ENCODE measurements at places on chromosomes 5 and 9. TPM values are rescaled to one million over a fixed set of nuclear protein-coding genes. Genes with fewer than 3 reads are reported as not detected.

The C5orf24 gene
- 63.4 TPM for total RNA-seq

The IFNA21 gene
- not detected for total RNA-seq

The KIF24 gene
- total RNA-seq, result 4.1 TPM

The PCDHA9 gene
- total RNA-seq, result 0.59 TPM

The CDH10 gene
- total RNA-seq, result not detected

The MOB3B gene
- 10.8 TPM for total RNA-seq

The GABRA6 gene
- not detected for total RNA-seq

The PCSK1 gene
- not detected for total RNA-seq

- H3K4me1 ChIP-seq, result no peaks in the 10 kb centered on the region
- H3K27ac ChIP-seq, result no peak overlapping the region
- no peak overlapping the region for H3K4me3 ChIP-seq
- no peaks in the 10 kb centered on the region for H3K36me3 ChIP-seq
- DNase-seq, result no peak
These were observed 121.0 kb downstream of the NREP start for GRCh38 chr5:111635916-111636570.

GRCh38 chr9:35700031-35700430 lies 10.3 kb upstream of the TPM2 start:
- no peaks in the 10 kb centered on the region for H3K4me1 ChIP-seq
- H3K27ac ChIP-seq, result no peak overlapping the region
- peaks cover 12% of the 10 kb centered on the region for H3K36me3 ChIP-seq
- DNase-seq, result no peak
- no peaks in the 10 kb centered on the region for H3K27me3 ChIP-seq

GRCh38 chr9:15299374-15299939 lies 7.6 kb downstream of the TTC39B start:
- no peak overlapping the region for H3K27ac ChIP-seq
- H3K4me1 ChIP-seq, result no peaks in the 10 kb centered on the region
- H3K4me3 ChIP-seq, result no peak overlapping the region
- DNase-seq, result no peak

DNA sequence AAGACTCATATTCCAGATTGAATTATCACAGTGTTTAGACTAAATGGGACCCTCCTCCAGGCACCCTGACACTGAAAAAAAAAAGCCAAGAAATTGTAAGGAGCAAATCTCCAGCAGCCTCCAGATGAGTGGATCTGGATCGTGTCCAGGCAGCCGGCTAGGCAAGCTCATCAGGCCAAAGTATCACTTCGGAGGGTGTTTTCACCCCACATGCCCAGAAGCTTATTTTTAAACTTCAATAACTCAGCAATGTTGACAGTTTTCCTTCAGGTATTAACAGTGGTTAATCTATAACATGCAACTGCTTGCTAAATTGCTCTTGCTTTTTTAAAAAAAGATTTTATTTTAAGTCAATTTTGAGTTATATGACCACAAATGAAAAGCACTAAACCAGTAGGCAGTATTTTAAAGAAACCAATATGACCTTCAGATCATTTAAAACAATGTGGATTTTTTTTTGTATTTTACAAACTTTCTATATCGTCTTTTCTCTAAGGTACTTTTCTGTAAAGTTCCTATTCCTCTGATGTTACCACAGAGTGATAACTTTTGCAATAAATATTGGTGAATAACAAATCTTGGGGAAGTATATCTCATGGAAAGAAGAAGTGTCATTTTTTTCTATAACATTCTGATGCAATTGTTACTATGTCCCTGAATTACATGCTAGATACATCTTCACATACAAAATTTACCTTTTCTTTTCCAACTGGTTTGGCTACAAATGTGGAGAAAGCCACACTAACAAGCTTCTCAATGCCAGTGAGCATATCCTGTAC lies 30.7 kb downstream of the ACOT12 start:
- H3K27ac ChIP-seq, result no peak overlapping the region
- DNase-seq, result no peak
- no peak overlapping the region for H3K4me3 ChIP-seq
- no peaks in the 10 kb centered on the region for H3K27me3 ChIP-seq

GRCh38 chr9:129309906-129310305 lies 131.8 kb upstream of the IER5L start:
- DNase-seq, result no peak
- no peaks in the 10 kb centered on the region for H3K4me1 ChIP-seq
- H3K36me3 ChIP-seq, result no peaks in the 10 kb centered on the region
- H3K4me3 ChIP-seq, result no peak overlapping the region
- H3K27me3 ChIP-seq, result no peaks in the 10 kb centered on the region

DNA sequence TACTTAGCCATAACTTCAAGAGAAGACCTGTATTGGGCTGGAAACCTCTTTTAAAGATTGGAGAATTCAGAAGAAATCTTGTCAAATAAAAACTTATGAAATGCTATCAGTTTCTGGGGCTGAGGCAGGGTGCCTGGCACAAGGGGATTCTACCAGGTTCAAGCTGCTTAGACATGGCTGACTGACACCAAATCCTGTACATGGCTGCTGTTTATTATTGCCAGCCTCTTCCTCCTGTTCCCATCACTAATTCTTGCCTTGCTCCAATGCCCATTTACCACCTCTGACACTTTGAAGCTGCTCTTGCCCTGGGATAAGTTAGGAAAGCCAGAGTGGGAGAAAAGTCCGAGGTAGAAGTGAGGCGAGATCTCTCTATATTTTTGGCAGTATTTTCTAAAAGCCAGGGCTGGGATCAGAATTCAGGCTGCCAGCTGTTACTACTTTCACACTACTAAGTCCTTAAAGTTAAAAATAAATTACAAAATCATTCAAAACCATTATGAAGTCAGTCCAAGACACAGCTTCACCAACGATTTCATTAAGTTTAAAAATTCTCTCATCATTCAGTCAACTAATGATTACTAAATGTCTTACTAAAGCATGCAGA lies 66.3 kb upstream of the TNFAIP8 start:
- H3K36me3 ChIP-seq, result peaks cover 5% of the 10 kb centered on the region
- H3K27me3 ChIP-seq, result no peaks in the 10 kb centered on the region
- no peak overlapping the region for H3K4me3 ChIP-seq
- peaks cover 74% of the 10 kb centered on the region for H3K4me1 ChIP-seq

DNA sequence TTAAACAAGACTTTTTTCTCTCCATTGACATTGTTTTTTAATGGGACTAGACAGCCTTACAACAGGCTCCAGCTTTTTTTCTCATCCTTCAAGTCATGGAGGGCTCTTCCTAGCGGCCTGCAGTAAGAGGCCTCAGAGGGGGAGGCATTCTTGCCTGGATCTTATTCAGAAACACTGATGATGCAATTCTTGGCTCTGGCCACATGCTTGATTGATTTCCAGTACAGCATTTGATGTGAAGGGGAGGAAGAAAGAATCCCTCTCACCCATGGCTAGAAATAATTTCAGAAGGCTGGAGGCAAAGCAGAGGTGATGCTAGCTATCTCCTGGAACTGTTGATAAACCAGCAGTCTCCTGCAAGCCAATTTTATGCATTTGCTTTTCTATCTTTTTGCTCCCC lies 324.8 kb downstream of the PRELID2 start:
- peaks cover 7% of the 10 kb centered on the region for H3K36me3 ChIP-seq
- H3K27me3 ChIP-seq, result no peaks in the 10 kb centered on the region
- peaks cover 26% of the 10 kb centered on the region for H3K4me1 ChIP-seq
- DNase-seq, result peak; percentile 48
- no peak overlapping the region for H3K4me3 ChIP-seq

GRCh38 chr9:93210324-93210973 lies 26.5 kb downstream of the WNK2 start:
- peaks cover 10% of the 10 kb centered on the region for H3K36me3 ChIP-seq
- no peak overlapping the region for H3K27ac ChIP-seq
- H3K27me3 ChIP-seq, result no peaks in the 10 kb centered on the region
- peaks cover 14% of the 10 kb centered on the region for H3K4me1 ChIP-seq
- no peak overlapping the region for H3K4me3 ChIP-seq
- no peak for DNase-seq

DNA sequence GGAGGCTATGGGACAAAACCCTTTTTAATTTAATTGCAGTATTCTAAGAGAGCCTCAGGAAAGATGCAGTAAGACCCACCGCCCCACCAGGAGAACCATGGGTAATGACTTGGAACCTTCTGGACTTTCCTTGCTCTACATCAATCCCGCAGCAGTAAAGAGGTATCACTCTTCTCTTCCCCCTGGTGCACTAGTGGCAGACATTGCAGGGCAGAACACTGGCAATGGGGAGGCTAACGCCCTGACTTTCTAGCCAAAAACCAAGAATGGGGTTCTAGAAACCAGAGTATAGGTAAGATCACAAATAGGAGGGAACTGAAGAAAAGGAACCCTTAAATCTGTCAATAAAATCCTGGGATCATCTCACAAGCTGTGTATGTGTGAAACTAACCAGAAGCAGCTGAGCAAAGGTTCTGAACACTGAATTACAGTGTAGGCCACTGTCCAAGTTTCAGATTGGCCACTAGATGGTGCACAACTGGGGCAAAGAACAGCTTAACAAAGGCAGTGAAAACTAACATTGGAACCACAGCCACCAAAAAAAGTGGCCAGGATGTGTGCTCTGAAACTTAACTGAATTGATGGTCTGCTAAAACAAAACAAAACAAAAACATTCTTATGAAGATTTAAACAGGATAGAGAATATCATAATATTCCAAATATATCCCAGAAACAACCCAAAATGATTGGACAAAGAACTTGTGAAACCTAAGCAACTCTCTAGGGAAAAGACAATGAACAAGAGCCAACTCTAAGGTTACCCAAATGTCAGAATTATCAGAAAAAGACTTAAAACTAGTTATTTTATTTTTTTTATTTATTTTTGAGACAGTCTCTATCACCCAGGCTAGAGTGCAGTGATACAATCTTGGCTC lies 6.6 kb upstream of the FAM151B start:
- peaks cover under 1% of the 10 kb centered on the region for H3K4me1 ChIP-seq
- no peak overlapping the region for H3K4me3 ChIP-seq
- H3K27ac ChIP-seq, result peak overlapping the region; percentile 58
- DNase-seq, result peak; percentile 62
- no peaks in the 10 kb centered on the region for H3K27me3 ChIP-seq
- peaks cover 38% of the 10 kb centered on the region for H3K36me3 ChIP-seq

GRCh38 chr9:127407492-127407843 lies 10.5 kb downstream of the SLC2A8 start:
- H3K27ac ChIP-seq, result no peak overlapping the region
- no peaks in the 10 kb centered on the region for H3K27me3 ChIP-seq
- no peak overlapping the region for H3K4me3 ChIP-seq
- DNase-seq, result no peak
- peaks cover 5% of the 10 kb centered on the region for H3K36me3 ChIP-seq

DNA sequence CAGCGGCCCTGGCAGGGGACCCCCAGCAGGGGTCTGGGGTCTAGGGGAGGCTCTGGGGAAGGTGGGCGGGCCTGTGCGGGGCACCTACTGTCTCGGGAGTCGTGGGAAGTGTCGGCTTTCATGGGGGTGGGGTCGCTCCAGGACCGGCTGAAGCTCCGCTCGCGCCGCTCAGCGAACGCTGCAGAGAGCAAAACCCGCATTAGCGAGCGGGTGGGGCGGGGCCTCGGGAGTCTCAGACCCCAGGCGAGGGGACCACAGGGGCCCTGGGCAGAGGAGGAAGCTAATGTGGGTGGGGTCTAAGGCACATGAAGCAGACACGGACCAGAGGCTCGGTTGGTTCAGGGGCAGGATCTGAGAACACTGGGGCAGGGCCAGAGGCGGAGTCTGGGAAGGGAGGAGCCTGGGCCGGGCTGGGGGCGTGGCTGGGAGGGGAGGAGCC lies 5.5 kb downstream of the NSMF start:
- H3K36me3 ChIP-seq, result peaks cover 19% of the 10 kb centered on the region
- DNase-seq, result no peak
- no peaks in the 10 kb centered on the region for H3K27me3 ChIP-seq
- H3K27ac ChIP-seq, result no peak overlapping the region

DNA sequence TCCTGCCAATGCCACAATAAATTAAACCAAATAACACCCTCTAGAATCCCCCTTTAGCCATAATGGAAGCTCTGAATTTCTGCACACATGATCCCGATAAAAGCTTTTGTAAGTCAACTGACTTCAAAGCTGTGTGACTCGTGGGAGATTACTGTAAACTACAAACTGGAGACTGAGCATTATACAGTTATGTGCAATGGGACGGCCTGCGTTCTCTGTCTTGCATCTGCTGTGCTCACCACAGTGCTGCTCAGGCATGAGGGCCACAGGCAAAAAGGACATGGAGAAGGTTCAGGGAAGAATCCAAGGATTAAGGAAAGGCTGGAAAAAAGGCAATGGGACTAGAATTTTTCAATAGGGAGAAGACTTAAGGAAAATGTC lies 184.2 kb downstream of the FANCC start:
- H3K36me3 ChIP-seq, result peaks cover 5% of the 10 kb centered on the region
- H3K27me3 ChIP-seq, result no peaks in the 10 kb centered on the region
- H3K4me3 ChIP-seq, result no peak overlapping the region
- peaks cover 19% of the 10 kb centered on the region for H3K4me1 ChIP-seq

- H3K4me1 ChIP-seq, result peaks cover 9% of the 10 kb centered on the region
- peaks cover 30% of the 10 kb centered on the region for H3K36me3 ChIP-seq
- no peak overlapping the region for H3K27ac ChIP-seq
- H3K4me3 ChIP-seq, result no peak overlapping the region
These were observed 5.5 kb downstream of the CAMSAP1 start for GRCh38 chr9:135901826-135902225.

- H3K4me3 ChIP-seq, result no peak overlapping the region
- no peak overlapping the region for H3K27ac ChIP-seq
- no peak for DNase-seq
- H3K36me3 ChIP-seq, result no peaks in the 10 kb centered on the region
These were observed 32.7 kb downstream of the DMGDH start for GRCh38 chr5:79036769-79037168.

GRCh38 chr5:54721116-54721515 lies 203.6 kb downstream of the SNX18 start:
- H3K27me3 ChIP-seq, result no peaks in the 10 kb centered on the region
- no peaks in the 10 kb centered on the region for H3K4me1 ChIP-seq
- no peak for DNase-seq
- H3K27ac ChIP-seq, result no peak overlapping the region

DNA sequence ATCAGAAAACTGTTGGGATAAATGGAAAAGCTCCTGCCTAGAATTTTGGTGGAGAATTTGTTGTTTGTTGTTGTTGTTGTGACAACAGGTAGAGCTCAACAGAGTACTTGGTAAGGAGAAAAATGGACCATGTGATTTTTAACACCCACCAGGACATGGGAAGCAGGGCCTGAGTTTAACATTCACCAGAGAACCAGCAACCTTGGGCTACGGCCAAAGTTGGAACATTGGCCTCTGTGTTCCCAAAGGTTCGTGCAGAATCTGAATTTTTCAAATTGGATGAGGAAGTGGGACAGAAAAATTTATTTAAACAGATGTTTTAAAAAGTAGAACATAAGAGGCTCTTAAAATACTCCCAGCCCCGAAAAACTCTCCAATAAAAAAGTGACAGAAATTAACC lies 127.0 kb downstream of the GNA14 start:
- DNase-seq, result no peak
- H3K4me3 ChIP-seq, result no peak overlapping the region
- no peaks in the 10 kb centered on the region for H3K36me3 ChIP-seq
- H3K4me1 ChIP-seq, result no peaks in the 10 kb centered on the region
- no peaks in the 10 kb centered on the region for H3K27me3 ChIP-seq

- DNase-seq, result no peak
- no peaks in the 10 kb centered on the region for H3K27me3 ChIP-seq
- no peaks in the 10 kb centered on the region for H3K36me3 ChIP-seq
These were observed 108.4 kb upstream of the ALDH1B1 start for GRCh38 chr9:38284039-38284575.

Measured in Calu3 (cell line).